ENCODE measurements at places on chromosomes 1 and 21. TPM values are rescaled to one million over a fixed set of nuclear protein-coding genes. Genes with fewer than 3 reads are reported as not detected.

Gene SPRR5
- not detected for total RNA-seq

Gene C1orf167
- total RNA-seq = not detected

Gene BMP8B
- 0.68 TPM for total RNA-seq

Gene SRM
- total RNA-seq = 85.0 TPM

Gene OR2T11
- total RNA-seq = not detected

Gene ADCY10
- 0.42 TPM for total RNA-seq

Gene UQCRHL
- total RNA-seq = 1.8 TPM

Gene CYP4Z1
- not detected for total RNA-seq

DNA sequence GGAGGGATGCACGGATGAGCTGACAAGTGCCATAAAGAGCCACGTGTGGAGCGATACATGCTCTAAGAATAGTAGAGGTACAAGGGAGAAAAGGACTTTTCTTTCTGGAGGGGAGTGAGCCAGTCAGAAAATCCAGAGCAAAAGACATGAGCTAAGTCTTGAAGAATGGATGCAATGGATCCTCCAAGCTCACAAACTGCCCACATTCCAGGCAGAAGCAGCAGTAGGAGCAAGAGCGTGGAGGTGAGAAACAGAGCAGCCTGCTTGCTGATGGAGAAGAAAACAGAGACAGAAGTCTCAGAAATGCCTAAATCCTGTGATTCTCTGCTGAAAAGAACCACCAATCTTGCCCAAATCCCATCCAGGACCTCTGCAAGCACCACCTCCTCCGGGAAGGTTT lies 78.2 kb upstream of the RALGPS2 start:
- no peak overlapping the region for H3K27ac ChIP-seq
- no peaks in the 10 kb centered on the region for H3K36me3 ChIP-seq
- no peak for DNase-seq
- H3K4me3 ChIP-seq = no peak overlapping the region
- H3K27me3 ChIP-seq = peaks cover 8% of the 10 kb centered on the region
- no peaks in the 10 kb centered on the region for H3K4me1 ChIP-seq

- no peak overlapping the region for H3K27ac ChIP-seq
- no peak for DNase-seq
- no peak overlapping the region for H3K4me3 ChIP-seq
- peaks cover 2% of the 10 kb centered on the region for H3K27me3 ChIP-seq
- H3K36me3 ChIP-seq = no peaks in the 10 kb centered on the region
- no peaks in the 10 kb centered on the region for H3K4me1 ChIP-seq
Observed at GRCh38 chr1:101769520-101769919, 227.2 kb downstream of the OLFM3 start.

GRCh38 chr1:117366177-117367045 lies 838 bp upstream of the MAN1A2 start:
- H3K4me3 ChIP-seq = peak overlapping the region; percentile 90
- peak; percentile 91 for DNase-seq
- H3K36me3 ChIP-seq = no peaks in the 10 kb centered on the region
- peak overlapping the region; percentile 91 for H3K27ac ChIP-seq

DNA sequence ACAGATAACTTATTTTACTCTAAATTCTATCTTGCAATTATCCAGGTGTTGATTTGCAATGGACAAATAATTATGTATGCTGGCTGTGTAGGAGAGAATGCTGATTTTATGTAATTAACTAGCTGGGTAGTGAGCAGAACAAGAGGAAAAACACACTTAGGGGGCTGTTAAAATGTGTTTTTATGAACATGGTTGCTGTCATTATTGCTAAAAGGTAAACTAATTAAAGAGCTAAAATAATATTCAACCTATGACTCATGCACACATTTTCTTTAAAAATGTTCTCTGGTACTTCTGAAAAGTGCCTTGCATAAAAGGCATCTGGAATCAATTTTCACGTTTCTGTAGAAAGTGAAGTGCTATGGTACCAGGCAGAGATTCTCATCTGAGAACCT lies 192.8 kb upstream of the C8B start:
- no peak overlapping the region for H3K4me3 ChIP-seq
- no peaks in the 10 kb centered on the region for H3K4me1 ChIP-seq
- H3K27me3 ChIP-seq = no peaks in the 10 kb centered on the region
- DNase-seq = no peak

- no peaks in the 10 kb centered on the region for H3K36me3 ChIP-seq
- no peak for DNase-seq
- H3K4me1 ChIP-seq = no peaks in the 10 kb centered on the region
- H3K27me3 ChIP-seq = no peaks in the 10 kb centered on the region
- H3K4me3 ChIP-seq = no peak overlapping the region
Observed at GRCh38 chr1:214010197-214010573, 22.4 kb downstream of the PROX1 start.

GRCh38 chr1:1225238-1225845 lies 6.5 kb downstream of the SDF4 start:
- no peaks in the 10 kb centered on the region for H3K27me3 ChIP-seq
- H3K36me3 ChIP-seq = peaks cover 24% of the 10 kb centered on the region
- H3K4me3 ChIP-seq = no peak overlapping the region
- peaks cover 12% of the 10 kb centered on the region for H3K4me1 ChIP-seq

DNA sequence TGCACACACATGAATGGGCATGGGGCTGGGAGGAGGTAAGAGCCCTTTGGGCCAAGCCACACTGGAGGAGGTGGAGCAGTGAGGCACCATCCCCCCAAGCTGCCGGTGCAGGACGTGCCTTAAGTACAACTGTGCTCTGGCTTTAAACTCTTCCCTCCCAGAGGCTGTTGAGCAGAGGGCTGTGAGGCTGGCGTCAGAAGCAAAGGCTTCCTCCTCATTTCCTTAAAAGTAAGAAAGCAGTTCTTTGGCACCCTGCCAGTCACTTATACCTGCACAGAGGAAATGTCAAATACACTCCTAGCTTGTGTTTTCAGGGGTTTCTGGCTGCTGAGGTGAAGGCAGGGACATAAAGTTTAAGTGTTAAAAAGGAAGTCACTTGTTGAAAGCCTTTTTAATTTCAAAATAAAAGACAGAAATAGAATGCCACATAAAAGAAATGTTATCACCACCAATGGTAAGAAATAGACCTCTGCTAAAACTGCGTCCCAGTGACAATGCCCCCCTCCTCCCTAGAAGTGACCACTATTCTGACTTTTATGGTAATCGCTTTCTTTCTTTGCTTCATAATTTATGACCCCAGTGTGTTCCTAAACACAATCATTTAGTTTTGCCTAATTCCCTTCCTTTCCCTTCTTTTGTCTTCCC lies 33.0 kb downstream of the LAMC2 start:
- H3K27ac ChIP-seq = peak overlapping the region; percentile 74
- peak overlapping the region; percentile 46 for H3K4me3 ChIP-seq
- H3K36me3 ChIP-seq = no peaks in the 10 kb centered on the region
- peaks cover 7% of the 10 kb centered on the region for H3K27me3 ChIP-seq
- H3K4me1 ChIP-seq = peaks cover 14% of the 10 kb centered on the region
- DNase-seq = peak; percentile 60

- H3K36me3 ChIP-seq = no peaks in the 10 kb centered on the region
- no peak overlapping the region for H3K27ac ChIP-seq
- no peak overlapping the region for H3K4me3 ChIP-seq
- H3K27me3 ChIP-seq = peaks cover 14% of the 10 kb centered on the region
Observed at GRCh38 chr1:115426231-115426771, 88.3 kb upstream of the NGF start.

- H3K36me3 ChIP-seq = no peaks in the 10 kb centered on the region
- no peak for DNase-seq
- no peak overlapping the region for H3K4me3 ChIP-seq
- H3K27me3 ChIP-seq = peaks cover 14% of the 10 kb centered on the region
Observed at GRCh38 chr1:205537386-205538018, 33.0 kb downstream of the CDK18 start.

- H3K4me3 ChIP-seq = peak overlapping the region; percentile 56
- H3K27me3 ChIP-seq = no peaks in the 10 kb centered on the region
- no peaks in the 10 kb centered on the region for H3K36me3 ChIP-seq
- H3K4me1 ChIP-seq = peaks cover 59% of the 10 kb centered on the region
Observed at GRCh38 chr1:31957701-31958674, 19.8 kb upstream of the PTP4A2 start.

- H3K4me3 ChIP-seq = no peak overlapping the region
- H3K27me3 ChIP-seq = no peaks in the 10 kb centered on the region
- no peaks in the 10 kb centered on the region for H3K4me1 ChIP-seq
- DNase-seq = no peak
- no peak overlapping the region for H3K27ac ChIP-seq
Observed at GRCh38 chr21:28138272-28138671, 854.4 kb downstream of the LTN1 start.

DNA sequence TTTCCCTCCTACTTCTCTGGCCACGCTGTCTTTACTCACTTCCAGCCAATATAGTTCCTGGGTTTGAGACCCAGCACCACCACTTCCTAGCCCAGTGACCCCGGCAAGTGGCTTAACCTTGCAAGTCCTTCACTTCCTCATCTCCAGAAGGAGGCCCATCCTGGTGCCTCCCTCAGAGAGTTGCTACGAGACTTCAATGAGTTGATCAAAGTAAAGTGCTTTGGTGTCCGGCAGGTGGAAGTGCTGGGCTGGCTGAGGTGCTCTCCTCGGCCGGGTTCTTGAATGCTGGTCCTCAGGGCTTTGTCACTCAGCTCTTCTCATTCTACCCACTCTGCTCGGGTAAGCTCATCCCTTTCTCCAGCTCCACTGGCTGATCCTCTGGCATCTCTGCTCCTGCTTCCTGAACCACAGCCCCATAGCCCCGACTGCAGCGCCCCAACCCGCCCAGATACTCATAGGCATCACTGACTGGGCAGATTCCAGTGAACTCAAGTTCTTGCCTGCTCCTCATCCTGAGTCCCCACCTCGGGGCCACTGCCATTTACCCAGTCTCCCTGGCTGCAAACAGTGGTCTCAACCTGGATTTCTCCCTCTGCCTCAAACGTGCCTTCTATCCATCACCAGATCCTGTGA lies 75.8 kb upstream of the WNT4 start:
- H3K36me3 ChIP-seq = no peaks in the 10 kb centered on the region
- no peaks in the 10 kb centered on the region for H3K4me1 ChIP-seq
- no peak for DNase-seq
- H3K4me3 ChIP-seq = no peak overlapping the region
- H3K27ac ChIP-seq = no peak overlapping the region

GRCh38 chr1:158161446-158161845 lies 19.2 kb upstream of the CD1D start:
- no peak for DNase-seq
- H3K4me1 ChIP-seq = peaks cover 5% of the 10 kb centered on the region

DNA sequence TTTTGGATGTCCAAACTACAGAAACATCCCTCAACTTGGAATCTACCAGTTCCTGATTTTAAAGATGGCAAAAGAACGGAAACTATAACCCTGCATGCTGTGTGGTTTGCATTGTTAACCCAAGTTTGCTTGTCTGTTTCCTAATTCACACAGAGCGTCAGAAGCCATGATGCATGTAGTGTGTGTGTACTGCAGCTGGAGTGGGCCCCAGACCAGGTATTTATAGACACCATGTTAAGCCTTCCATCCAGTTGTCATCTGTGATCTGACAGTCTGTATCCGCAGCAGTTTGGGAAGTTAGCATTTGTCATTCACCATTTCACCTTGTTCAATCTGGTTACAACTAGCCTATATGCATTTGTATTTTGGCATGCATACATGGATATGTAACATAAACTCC lies 27.7 kb upstream of the PLEKHM2 start:
- peaks cover 6% of the 10 kb centered on the region for H3K4me1 ChIP-seq
- no peak overlapping the region for H3K4me3 ChIP-seq
- no peak for DNase-seq
- no peaks in the 10 kb centered on the region for H3K27me3 ChIP-seq

- no peak overlapping the region for H3K4me3 ChIP-seq
- no peak overlapping the region for H3K27ac ChIP-seq
- H3K4me1 ChIP-seq = peaks cover 8% of the 10 kb centered on the region
Observed at GRCh38 chr1:119885903-119886783, 10.2 kb downstream of the ADAM30 start.

DNA sequence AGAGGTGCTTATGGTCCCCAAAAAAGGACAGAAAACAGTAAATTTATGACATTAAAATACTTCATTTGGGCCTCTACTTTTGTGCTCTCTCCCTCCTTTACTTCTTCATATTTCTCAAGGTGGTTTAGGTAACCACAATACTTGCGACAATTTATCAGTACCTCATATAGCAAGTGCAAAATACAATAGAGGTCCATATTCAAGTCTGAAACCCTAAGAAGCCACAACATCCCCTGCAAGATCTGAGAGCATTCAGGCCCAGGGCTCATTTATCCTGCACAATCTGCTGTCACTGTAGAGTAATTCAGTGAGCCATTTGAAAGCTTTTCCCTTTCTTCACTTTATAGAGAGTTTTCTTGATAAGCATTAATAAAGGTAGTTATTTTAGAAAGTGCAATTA lies 24.2 kb upstream of the ATP6V1G3 start:
- H3K4me1 ChIP-seq = peaks cover 33% of the 10 kb centered on the region
- peaks cover 20% of the 10 kb centered on the region for H3K36me3 ChIP-seq
- peak overlapping the region; percentile 29 for H3K4me3 ChIP-seq
- no peaks in the 10 kb centered on the region for H3K27me3 ChIP-seq
- peak overlapping the region; percentile 76 for H3K27ac ChIP-seq
- no peak for DNase-seq

DNA sequence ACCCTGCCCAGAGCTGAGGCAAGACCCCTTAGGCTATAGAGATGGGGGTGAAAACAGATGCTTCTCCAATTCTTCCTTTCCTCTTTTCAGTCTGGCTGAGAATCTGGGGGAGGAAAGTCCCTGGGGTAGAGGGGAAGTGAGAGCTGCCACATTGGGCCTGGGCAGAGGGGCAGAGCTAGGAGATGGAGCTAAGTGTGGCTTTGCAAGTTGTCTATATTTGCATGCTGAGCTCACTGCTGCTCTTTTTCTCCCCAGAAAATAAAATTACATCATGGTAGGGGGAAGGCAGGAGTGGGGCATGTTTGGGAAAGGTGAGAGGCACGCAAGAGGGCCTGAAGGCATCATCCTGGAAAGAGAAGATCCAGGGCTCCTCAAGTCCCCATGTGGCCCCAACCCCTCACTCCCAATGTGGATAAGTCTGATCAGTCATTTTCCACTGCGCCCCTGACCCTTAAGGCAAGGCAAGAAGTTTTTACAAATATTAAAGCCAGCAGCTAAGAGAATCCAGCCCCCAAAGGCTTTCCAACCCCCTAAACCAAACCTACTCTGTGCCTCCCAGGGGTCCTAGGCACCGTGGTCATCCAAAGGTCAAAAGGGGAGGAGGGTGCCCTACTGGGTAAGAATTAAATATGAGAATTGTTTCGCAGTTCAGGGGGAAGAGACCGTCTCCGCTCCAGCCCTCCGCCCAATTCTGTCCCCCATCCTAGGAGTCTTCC lies 500 bp upstream of the PEA15 start:
- H3K4me3 ChIP-seq = peak overlapping the region; percentile 91
- peak overlapping the region; percentile 65 for H3K27ac ChIP-seq
- no peak for DNase-seq
- H3K4me1 ChIP-seq = peaks cover 25% of the 10 kb centered on the region
- no peaks in the 10 kb centered on the region for H3K27me3 ChIP-seq

DNA sequence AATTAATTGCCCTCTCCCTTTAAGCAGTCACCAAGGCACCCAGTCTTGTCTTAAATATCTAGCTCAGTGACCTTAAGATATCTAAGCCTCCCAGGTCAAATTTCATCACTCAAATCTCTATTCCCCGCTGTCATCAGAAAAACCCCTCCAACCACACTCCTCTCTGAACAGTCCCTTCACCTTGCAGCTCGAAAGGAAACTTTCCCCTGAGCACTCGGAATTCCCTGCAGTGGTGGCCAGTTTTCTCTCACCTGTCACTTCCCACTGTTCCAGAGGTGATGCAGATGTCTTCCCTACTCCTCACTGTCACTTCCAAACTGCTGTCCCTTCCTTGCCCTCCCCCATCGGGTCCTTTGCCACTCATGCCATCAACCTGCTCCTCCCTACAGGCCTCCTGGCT lies 15.3 kb upstream of the SSX2IP start:
- H3K27ac ChIP-seq = no peak overlapping the region
- peaks cover 23% of the 10 kb centered on the region for H3K27me3 ChIP-seq
- H3K4me3 ChIP-seq = no peak overlapping the region
- H3K4me1 ChIP-seq = no peaks in the 10 kb centered on the region

GRCh38 chr1:42674682-42675081 lies 7.5 kb upstream of the YBX1 start:
- DNase-seq = no peak
- no peak overlapping the region for H3K4me3 ChIP-seq
